Putamen (tissue), 1 donor: ENCODE measurements at places on chromosomes 6 and 20.

DNA sequence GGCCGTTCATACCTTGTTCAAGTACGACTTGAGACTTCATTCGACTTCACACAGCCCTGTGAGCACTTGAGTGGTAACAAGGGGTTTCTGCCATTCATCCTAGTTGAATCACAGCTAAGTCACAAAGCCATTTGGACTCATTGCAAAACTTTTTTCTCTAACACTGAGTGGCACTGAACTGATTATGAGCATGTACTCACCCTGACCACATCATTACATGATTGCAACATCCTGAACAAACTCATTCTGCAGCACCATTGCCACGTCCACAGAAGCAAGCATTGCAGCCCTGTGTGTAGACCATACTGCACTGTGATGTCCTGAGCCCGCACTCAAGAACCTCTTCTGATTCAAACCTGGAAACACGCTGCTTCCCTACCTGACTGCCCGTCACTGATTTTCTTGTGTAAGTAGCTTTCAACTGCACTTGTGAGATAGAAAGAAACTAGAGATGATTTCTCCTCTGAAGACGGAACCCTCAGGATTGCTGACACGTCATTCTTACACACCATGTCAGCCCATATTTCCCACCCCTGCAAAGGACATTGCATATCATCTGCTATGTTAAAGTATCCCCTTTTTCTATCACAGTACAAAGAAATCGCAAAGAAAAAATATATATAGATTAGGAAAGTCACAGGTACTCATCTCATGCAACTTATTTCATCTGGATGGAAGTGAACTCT, 81.6 kb downstream of the C6orf118 start:
- no peak for DNase-seq

DNA sequence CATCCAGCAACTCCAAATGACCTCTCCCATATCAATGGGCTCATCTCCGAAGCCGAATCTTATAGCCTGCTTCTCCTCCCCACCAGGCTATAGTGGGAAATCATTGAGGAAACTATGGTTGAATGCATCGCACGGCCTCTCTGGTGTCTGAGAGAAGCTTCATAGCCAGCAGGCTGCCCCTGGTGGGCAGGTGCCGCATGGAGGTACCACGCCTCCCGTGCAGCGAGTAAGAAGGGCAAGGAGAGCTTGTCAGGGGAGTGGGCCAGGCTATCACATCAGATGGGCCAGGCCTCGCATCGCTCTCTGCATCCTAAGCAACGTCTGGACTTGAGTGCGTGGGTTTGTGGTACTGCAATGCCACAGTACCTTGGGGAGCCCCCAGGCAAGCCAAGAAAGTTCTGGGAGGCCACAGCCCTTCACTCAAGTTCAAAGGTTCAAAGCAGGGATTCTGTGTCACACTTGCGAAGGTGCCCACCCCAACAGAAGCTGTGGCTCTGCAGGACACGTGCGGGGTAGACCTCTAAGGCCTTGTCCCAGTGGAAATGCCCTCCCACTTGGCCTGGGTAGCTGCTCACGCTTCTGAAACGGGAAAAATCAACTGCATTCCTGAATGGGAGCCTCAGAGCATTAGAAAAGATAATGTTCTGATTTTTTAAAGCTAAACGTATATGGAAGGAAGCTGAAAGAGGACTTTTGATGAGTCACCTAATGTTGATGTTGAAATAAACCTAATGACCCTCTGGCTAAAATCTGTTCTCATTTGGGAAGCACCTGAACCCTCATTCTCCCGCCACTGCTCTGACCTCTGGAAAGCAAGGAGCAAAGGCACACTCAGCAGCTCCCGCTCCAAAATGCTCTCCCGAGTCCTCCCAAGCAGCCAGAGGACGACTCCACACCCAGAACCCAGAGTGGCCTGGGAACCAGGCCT, 8.4 kb upstream of the IRF4 start:
- no peak for DNase-seq

- DNase-seq, result no peak
Measured at GRCh38 chr6:152232501-152233151, 404.5 kb downstream of the SYNE1 start.

GRCh38 chr6:117384659-117385058, 41.1 kb downstream of the ROS1 start:
- no peak for DNase-seq

GRCh38 chr6:22737331-22737730, 168.0 kb downstream of the HDGFL1 start:
- peak; percentile 70 for DNase-seq

GRCh38 chr6:123430970-123431369, 205.8 kb downstream of the TRDN start:
- no peak for DNase-seq

GRCh38 chr6:93120154-93120742, 299.1 kb downstream of the EPHA7 start:
- no peak for DNase-seq

GRCh38 chr6:127952176-127952575, 51.3 kb upstream of the THEMIS start:
- no peak for DNase-seq

- no peak for DNase-seq
Measured at GRCh38 chr20:24629668-24630067, 160.2 kb downstream of the SYNDIG1 start.

GRCh38 chr6:34656378-34657036, 40.1 kb downstream of the ILRUN start:
- peak; percentile 25 for DNase-seq

- DNase-seq, result no peak
Measured at GRCh38 chr6:170139531-170139930, 151.3 kb downstream of the DLL1 start.

GRCh38 chr6:110556317-110557110, 80.1 kb upstream of the SLC22A16 start:
- no peak for DNase-seq

DNA sequence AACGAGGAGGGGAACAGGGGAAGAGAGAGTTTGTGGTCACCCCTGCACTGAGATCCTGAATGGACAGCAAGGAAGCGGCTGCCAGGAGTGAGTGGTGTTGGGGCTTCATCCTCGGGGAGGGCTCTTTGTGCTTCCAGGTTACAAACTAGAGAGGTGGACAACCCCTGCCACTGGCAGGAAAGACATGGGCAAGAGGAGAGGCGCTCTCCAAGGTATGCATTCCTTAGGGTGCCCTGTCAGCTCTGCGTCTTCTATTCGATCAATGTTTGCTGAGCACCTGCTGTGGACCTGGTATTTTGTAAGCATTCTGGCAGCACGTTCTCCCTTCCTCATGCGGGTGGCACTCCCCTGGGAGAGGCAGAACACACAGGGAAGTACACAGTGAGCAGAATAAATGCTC, 93.6 kb downstream of the CDH4 start:
- no peak for DNase-seq

- DNase-seq, result peak; percentile 47
Measured at GRCh38 chr20:53547664-53548239, 45.9 kb downstream of the ZNF217 start.

DNA sequence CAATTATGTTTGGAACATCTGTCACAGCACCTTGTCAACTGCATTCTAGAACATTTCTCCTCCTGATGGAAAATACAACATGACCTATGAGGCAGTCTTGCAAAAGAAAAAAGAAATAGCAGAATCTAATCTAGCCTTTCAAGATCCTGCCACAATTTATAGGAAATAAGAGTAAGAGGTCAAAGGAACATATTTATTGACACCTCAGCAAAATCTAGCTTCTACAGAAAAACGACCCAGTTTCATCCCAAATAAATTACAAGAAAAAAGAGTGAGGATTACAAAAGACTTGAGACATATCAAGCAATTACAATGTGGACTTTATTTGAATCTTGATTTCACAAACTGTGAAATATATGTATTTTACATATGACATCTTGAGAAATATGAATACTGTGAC, 4.2 kb downstream of the FBXO9 start:
- no peak for DNase-seq

DNA sequence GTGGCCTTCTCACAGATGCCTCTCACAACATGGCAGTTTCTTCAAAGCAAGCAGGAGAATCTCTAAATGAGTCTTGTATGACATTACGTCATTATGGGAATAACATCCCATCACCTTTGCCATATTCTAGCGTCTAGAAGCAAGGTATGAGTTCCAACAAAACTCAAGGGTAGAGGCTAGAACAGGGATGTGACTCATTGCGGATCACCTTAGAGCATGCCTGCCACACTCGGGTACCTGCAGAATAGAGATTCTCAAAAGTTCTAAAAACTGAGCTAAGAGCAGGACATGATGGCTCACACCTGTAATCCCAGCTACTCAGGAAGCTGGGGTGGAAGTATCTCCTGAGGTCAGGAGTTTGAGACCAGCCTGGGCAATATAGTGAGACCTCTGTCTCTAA, 182.8 kb downstream of the SLC16A10 start:
- DNase-seq, result no peak

DNA sequence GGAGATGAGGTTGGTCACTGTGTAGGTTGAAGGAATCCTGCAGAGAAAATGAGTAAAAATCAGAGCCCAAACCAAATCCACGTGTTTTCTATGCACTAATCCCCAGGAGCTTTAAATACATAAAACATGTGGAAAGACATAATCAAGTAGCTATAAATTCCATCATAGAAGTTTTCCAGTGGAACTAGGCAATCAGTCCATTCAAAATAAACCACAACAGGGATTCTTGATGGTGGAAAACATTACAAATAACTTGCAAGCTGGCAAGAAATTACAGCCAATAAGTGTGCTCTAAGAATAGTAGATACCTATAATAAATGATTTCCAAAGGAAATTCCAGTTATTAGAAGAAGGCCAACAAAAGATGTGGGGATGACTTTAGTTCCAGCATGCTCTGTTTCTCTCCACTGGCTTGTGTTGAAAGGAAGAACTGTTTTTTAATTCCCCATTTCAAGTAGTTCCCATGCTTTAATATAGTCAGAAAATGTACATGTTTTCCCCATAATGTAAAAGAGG, 49.8 kb upstream of the ADGRG6 start:
- DNase-seq, result no peak

DNA sequence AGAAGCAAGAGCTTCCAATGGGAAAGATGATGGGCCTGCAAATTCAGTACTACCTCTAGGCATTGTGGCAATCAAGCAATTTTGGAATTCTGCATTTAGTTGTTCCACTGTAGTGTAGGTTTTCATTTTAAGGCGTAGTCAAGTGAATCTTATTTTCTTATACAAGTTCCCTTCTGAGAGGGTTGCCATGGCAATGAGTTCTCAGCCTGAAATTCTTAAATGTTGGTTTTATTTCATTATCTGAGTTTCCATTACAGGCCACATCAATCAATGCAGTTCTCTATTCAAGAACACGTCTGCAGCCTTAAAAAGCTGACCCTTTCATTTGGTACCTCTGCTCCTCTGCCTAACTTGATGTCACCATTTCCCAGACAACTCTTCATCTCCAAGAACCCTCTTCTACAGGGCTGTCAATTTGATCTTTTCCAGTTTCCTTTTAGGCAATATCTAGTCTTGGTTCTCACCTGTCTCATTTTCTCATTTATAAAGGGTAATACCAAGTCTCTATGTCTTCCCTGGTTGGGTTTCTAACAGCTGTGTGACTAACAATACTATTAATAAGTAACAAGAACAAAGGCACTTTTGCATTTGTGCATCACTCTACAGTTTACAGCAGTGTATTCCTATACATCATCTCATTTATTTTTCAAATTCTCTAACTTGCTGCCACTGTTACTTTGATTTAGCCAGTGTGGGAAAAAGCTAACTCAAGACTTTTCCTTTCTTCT, 898.2 kb upstream of the FLRT3 start:
- no peak for DNase-seq

DNA sequence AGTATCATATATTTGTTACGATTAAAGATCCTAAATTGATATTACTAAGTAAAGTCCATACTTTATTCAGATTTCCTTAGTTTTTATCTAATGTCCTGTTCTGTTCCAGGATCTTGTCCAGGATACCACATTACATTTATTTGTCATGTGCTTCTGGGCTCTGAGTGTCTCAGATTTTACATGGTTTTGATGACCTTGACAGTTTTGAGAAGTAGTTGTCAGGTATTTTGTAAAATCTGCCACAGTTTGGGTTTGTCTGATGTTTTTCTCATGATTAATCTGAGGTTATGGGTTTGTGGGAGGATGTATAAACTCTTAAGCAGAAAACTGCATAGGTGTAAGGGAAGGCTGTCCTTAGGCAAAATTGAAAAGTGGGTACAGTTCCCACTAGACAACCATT, 109.9 kb upstream of the BMP5 start:
- DNase-seq, result no peak
